ENCODE measurements at places on chromosomes 12 and 14.

- no peak overlapping the region for H3K4me3 ChIP-seq
- no peak for DNase-seq
- peak overlapping the region; percentile 36 for H3K27ac ChIP-seq
- H3K4me1 ChIP-seq, result peaks cover 36% of the 10 kb centered on the region
- H3K27me3 ChIP-seq, result no peaks in the 10 kb centered on the region
- H3K36me3 ChIP-seq, result no peaks in the 10 kb centered on the region
Measured at GRCh38 chr14:69665631-69666030, 54.2 kb downstream of the SUSD6 start.

- H3K36me3 ChIP-seq, result no peaks in the 10 kb centered on the region
- no peak overlapping the region for H3K27ac ChIP-seq
- no peak overlapping the region for H3K4me3 ChIP-seq
Measured at GRCh38 chr12:77122236-77122635, 56.9 kb upstream of the E2F7 start.

DNA sequence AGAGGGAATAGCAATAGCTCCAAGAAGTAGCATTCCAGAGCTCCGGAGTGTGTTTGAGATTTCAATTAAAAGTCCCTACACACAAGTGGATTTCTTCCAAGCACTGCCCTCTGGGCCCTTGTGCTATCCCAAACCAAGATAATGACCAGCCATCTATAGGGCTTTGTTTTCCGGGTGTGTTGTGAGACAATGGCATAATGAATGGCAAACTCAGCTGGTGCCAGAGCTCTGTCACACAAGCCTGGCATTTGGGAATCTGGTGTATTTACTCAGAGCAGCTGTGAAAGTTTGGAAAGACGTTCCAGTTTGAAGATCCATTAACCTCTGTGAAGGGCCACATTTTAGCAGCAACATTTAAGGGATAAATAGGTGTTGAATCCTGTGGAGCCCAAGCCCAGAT is 61.2 kb upstream of the TMTC2 start:
- no peaks in the 10 kb centered on the region for H3K27me3 ChIP-seq
- H3K36me3 ChIP-seq, result no peaks in the 10 kb centered on the region
- no peak for DNase-seq
- no peak overlapping the region for H3K27ac ChIP-seq
- H3K4me1 ChIP-seq, result no peaks in the 10 kb centered on the region

DNA sequence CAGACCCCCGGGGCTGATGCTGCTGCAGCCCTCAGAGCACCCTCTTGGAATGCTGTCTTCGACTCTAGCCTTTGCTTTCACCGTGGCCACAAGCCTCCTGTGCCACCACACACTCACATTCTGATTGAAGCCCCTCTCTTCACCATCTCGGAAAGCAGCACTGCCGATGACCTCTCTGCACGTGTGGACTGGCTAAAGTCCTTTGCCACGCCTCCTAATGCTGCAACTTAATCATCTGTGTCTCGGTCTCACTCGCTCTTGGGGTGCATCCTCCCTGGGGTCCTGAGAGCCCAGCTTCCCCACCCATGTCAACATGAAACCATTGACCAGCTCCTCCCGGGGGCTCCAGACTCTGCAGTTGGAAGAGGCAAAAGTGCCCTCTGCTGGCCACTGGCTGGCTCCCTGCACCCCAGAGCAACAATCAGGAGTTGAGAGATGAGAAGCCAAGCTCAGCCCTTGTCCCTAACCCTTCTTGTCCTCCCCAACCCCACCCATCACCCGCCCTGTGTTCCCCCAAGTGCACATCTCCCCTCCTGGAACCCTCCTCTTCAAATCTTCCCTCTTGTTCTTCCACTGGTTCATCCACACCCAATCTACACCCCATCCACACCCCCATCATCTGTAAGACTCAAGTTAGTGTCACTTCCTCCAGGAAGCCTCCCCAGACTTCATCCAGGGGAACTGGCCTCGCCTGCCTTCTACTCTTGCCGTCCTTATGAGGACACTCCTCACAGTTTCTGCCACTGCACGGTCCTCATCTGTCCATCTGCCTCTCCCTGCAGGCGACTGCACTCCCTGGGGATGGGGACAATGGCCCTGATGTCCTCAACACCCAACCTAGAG is 23.6 kb upstream of the FAM181A start:
- no peaks in the 10 kb centered on the region for H3K36me3 ChIP-seq
- no peak for DNase-seq
- no peaks in the 10 kb centered on the region for H3K27me3 ChIP-seq
- no peak overlapping the region for H3K27ac ChIP-seq
- H3K4me3 ChIP-seq, result no peak overlapping the region
